ENCODE measurements at places on chromosomes 3 and 15.

DNA sequence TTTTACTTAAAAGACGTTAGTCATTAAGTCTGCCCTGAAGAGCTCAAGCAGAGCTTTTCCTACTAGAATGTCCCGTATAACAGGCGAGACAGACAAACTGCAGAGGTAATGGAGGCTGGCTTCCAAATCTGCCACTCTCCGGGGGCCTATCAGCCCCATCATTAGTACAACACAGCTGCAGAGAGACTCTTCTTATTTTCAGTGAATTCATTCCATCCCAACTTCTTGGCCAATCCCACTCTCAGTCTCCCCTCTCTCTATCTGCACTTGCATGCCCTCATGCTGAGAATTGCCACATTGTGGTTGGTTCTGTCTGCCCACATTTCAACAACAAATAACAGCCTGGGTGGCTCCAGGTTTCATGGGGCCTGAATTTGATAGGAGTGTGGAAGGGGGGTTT is 412.7 kb downstream of the ERC2 start:
- DNase-seq: no peak

DNA sequence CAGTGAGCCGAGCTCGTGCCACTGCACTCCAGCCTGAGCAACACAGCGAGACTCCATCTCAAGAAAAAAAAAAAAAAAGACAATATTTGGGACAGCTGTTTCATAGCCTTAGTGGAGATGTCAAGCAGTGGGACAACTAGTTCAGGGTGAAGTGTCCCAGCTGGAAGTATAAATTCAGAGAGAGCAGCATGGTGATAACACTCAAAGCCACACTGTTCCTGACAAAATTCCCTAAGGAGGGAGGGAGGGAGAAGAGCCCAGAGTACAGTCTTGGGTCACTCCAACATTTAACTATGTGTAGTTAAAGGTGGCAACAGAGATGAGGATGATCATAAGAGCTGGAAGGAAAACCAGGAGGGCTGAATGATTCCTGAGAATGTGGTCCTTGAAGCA is 21.1 kb upstream of the IP6K2 start:
- DNase-seq: no peak

GRCh38 chr3:39808467-39809180 is 785 bp upstream of the MYRIP start:
- no peak for DNase-seq

- DNase-seq: no peak
Observed at GRCh38 chr3:37765591-37766488, 95.8 kb upstream of the CTDSPL start.

DNA sequence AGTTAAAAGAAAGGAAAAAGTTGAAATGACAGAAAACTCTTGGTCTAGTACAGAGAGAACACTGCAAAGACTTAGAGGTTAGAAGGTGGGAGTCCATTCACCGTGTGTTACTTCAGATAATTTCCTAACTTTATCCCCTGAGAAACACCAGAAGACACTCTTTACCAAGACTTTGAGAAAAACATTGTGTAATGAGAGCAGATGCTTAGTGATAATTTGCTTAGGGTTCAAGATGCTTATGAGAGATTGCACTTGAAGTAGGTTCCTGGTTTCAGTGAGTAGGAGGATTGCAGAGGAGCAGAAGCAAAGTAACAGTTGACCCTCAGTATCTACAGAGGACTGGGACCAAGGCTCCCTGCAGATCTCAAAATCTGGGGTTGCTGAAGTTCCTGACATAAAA is 594.1 kb downstream of the NR2F2 start:
- no peak for DNase-seq

DNA sequence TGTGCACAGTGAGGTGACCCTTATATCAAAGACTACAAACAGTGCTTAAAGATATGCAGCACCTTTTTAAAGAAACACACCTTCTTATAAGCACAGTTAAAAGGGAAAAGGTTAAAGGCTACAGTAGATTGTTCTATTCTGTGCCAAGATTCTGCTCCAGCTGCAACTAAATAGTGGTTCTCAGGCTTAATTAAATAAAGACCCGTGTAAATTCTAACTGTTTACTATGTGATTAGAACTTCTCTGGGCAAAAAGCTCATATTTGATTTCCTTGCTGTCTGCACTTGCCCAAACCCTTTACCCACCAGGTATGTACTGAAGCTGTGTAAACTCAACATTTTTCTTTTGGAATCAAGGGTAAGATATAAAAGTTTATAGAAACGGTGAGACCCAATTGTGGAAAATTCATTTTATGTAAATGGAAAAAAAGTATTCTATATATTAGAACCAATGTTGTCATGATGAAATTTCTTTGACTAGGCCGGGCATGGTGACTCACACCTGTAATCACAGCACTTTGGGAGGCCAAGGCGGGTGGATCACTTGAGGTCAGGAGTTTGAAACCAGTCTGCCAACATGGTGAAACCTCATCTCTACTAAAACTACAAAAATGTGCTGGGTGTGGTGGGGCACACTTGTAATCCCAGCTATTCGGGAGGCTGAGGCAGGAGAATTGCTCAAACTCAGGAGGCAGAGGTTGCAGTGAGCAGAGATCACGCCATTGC is 230.6 kb downstream of the MECOM start:
- DNase-seq: no peak

DNA sequence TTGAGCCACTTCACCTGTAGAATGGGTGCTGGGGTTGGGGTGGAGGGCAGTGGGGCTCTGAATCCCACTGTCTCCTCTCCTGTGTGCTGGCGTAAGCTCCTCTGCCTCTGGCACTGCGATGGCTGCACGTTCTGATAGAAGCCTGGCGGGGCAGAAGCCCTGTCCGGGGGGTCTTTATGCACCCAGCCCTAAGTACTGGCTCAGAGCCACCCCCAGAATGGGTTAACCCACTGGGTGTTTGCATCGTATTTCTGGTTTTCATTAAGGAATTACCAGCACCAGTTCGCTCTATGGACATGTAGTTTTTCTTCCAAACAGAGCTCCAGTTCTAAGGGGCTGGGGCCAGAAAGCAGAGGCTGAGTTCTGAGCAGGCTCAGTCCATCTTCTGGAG is 37.7 kb upstream of the CDCP1 start:
- no peak for DNase-seq

- DNase-seq: no peak
Observed at GRCh38 chr3:169510693-169511010, 152.9 kb downstream of the MECOM start.

DNA sequence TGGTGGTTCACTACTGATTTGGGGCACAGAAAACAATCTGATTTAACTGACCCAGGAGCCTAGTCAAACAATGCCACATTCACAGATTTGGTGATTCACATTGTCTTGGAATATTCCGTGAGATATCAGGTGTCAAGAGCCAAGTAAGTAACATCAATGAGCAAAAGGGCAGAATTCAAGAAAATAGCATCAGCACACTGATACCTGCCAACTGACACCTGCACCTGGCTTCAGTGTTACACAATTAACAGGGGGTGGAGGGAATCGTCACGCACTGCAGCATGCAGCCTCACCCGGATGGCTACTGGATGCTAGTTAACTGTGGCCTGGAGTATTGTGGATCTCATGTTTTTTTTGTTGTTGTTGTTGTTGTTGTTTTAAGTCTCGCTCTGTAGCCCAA is 17.6 kb downstream of the CCNL1 start:
- DNase-seq: no peak

DNA sequence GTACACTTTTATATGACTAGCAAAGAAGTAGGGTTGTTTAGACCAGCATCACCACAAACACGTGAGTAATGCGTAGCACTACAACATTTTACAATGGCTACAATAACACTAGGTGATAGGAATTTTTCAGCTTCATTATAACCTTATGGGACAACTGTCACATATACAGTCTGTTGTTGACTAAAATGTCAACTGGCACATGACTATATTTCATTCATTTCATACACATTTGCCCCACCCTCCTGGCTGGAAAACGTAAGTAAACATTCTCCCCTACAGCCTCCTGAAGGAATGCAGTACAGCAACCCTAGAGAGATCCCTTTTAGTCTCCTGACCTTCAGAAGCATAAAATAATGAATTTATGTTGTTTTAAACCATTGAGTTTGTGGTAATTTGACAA is 16.2 kb downstream of the RIOX2 start:
- DNase-seq: no peak

DNA sequence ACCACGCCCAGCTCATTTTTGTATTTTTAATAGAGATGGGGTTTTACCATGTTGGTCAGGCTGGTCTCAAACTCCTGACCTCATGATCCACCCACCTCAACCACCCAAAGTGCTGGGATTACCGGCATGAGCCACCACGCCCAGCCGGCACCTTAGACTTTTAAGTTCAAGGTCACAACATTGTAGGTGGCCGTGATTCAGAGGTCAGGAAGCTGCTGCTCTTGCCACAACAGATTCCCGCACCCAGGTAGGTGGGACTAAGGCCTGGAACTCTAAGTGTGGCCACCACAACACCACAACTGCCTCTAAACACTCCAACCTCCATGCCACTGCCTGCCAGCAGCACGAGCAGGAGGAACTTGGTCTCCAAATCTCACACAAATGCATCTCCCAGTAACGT is 196.8 kb downstream of the STT3B start:
- peak; percentile 5 for DNase-seq

DNA sequence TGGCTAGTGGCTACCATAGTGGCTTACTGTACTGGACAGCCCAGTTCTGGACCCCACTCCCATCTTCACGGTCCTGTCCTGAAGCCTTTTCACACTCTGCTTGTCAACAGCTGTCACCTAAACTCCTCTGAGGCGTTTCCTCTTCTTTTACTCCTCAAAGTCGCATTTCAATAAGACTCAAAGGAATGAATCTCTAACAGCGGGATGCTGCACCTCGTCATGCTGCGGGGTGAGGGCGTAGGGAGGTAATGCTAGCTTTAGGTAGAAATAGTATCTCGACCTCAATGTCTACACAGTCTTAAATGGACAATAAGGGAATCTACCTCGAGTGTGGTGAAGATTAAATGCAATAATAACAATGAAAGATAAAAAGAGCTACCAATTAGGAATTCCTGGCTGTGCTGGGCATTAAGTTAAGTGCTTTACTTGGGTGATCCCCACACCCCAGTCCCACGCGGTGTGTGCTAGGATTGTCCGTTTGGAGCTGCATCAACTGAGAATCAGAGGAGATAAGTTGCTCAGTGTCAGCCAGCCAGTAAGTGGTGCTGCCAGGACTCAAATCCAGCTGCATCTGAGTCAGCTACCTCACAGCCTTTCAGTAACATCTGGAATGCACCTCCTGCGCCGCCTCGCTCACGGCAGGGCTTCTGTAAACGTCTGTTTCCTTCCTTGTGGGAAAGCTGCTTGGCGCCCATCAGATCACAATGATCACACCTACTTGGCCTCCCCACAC is 14.0 kb downstream of the PLA2G4D start:
- DNase-seq: no peak

DNA sequence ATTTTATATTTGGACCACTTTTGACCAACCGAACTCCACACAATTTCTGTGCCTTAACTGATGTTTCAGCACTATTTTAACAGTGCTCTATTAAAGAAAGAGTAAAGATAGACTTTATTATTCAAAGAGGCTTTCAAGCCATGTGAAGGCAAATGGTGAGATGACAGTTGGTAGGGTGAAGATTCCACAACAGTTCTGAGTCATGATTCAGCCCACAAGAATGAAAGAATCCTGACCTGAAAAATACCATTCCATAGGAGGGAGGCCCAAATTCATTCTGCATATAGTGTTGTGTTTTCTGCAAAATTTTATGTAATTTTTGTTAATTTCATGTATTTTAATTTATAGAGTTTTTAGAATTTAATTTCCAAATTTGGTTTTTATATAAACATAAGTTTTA is 135.6 kb upstream of the STAC start:
- peak; percentile 20 for DNase-seq

DNA sequence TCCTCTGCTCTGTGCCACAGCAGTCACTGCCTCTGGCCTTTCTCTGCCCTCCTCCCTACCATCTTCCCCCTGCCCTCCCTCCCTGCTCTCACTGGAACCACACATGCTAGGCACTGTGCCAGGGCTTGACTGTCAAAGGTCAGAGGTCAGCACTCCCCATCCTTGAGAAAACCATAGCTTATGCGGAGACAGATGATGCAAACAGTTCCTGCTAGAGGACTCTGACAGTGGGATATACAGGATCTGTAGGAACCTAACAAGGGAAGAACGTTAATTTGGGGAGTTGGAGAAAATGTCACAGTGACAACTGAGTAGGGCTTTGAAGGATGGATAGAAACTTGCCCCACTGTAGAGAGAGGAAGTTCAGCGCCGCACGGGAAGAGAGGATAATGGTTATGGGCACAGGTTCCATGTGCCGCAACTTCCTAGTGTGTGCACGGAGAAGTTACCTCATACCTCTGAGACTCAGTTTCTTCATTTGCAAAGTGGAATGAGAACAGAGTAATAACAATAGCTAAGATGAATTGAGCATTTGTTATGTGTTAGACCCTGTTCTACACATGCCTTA is 29.3 kb upstream of the XYLB start:
- DNase-seq: no peak

DNA sequence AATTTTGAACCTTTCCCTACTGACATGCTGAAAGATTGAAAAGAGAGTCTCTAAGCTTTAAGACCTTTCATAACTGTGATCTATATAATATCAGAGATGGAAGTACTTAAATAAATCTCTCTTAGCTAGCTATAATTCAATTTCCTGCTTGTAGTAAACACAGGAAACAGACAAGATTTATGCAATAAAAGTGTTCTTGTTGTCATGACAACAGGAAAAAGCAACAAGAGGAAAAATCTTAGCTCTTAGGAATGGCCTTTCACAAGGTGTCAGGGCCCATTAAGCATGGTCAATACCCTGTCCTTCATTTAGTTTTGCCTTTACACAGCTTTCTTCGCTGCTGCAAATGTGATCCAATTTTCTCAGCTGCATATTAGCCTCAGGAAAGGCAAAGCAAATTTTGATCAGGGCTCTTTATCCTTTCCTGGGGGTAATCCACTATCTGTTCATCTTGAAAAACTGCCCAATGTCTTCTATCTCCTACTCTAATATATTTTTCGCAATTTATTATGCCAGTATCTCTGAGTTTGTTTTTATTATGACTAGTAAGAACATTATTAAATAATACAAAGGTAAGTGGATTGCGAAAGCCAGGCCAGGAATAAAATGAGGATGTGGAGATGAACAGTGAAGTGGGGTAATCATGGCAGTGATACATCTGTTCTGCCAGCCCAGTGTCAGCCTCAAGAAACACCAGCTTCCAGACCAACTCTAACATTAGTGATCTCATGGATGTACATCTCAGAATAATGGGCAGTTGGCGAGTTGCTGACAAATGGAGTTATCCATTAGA is 28.7 kb downstream of the SIDT1 start:
- no peak for DNase-seq

DNA sequence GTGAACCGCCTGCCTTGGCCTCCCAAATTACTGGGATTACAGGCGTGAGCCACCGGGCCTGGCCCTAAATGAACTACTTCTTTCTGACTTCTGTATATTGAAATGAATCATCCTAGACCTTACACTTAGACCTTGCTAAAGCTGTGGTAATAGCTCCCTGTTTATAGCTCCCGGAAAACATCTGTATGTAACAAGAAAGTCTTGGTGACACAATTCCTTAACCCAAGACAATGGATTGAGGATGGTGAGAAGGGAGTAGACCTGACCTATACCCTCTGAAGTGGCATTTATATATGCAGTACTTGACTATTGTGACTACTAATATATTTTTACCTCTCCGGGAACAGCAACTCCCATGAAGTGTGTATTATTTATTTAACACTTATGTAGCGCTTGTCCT is 48.0 kb upstream of the TBL1XR1 start:
- DNase-seq: no peak

GRCh38 chr15:35560870-35561269 is 14.9 kb upstream of the DPH6 start:
- no peak for DNase-seq
